ENCODE measurements at places on chromosomes 4 and X.

GRCh38 chr4:53688186-53688790, 97.0 kb upstream of the LNX1 start:
- DNase-seq: peak; percentile 62

DNA sequence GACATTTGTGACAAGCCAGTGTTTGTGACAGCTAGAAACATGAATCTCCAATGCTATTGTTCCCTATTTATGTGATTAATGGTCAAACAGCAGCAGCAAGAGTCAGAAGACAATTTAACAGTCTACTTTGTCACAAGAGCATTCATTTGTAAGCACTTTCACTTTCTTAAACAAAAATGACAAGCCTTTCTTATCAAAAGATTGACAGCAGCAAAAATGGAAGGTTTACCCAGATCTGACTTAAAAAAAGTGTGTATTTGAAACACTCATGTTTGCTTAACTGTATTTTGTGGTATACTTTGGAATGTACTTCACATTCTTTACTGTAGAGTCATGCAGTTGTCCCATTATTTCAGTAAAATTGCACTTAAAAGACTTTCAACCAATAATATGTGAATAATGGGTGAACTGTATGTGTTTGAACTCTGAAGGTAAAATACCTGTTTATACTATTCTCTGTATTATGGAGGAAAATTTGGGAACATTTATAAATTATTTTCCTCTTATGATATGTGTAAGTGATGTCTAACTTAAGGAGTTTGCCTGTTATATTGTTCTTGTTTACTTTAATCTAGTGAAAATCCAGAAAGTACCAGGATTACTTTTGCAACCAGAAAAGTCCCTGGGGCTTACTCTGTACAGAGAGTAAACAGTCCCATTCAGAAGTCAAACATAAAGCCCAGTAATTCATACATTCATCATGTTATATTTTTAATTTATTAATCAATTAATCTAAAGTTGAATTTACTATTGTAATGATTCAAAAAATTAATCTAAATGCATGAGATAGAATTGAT, 314.9 kb upstream of the TRAM1L1 start:
- DNase-seq: peak; percentile 51

- peak; percentile 91 for DNase-seq
These were observed 107.5 kb downstream of the VSIG4 start for GRCh38 chrX:65932173-65933084.

DNA sequence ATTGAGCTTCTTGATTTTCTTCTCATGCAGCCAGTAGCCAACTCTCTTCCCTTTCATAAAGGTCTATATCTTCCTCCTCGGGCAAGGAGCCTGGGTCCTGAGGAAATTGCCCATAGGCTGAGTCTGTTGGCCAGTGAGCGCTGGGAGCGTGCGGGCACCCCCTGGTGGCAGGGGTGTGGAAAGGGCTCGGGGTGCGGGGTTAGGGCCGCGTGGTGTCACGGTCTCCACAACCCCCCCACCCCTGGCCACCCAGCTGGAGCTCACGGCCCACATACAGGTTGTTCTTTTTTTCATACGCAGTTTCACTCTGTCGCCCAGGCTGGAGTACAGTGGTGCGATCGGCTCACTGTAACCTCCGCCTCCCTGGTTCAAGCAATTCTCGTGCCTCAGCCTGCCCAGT, 13.1 kb downstream of the RBM10 start:
- DNase-seq: no peak

- DNase-seq: no peak
These were observed 309.6 kb upstream of the DDX53 start for GRCh38 chrX:22690116-22690515.

GRCh38 chrX:17465201-17465600, 90.2 kb downstream of the NHS start:
- DNase-seq: no peak

DNA sequence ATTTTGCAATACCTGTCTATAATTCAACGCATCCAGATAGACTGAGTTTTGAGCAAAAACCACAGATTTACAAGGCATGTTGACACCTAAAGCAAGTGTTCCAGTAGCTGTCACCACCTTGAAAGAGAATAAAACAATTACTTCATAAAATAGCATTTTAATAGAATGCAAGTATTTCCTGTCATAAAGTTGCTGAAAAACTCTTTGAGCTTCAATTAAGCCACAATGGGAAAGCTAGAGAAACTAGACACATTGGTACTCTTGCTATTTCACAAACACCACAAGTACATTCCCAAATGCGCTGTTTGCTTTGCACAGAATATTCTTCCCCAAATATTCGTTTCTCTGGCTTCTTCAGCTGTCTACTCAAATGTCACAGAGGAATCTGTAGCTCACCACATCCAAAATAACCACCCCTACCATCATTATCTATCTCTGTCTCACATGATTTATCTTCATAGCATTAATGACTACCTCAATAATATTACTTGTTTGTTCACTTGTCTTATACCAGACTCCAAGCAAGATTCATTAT, 70.3 kb downstream of the DDX60 start:
- DNase-seq: no peak

DNA sequence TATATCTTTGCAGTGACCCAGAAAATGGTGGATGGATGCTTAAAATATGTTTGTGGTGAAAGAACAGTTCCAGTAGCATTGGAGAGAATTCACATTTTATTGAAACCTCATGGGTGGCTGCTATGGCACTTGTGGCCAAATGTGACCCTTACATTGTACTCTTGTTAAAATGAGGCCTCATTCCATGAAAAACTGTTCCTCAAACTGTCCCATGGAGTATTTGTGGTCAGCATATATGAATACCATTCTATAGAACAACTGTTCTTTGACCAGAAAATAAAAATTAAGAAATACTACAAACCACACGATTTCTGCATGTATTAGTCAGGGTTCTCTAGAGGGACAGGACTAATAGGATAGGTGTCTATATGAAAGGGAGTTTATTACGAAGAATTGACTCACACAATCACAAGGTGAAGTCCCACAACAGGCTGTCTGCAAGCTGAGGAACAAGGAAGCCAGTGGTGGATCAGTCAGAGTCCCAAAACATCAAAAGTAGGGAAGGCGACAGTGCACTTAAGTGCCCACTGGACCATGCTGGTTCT, 35.1 kb downstream of the GEMIN8 start:
- DNase-seq: peak; percentile 54

DNA sequence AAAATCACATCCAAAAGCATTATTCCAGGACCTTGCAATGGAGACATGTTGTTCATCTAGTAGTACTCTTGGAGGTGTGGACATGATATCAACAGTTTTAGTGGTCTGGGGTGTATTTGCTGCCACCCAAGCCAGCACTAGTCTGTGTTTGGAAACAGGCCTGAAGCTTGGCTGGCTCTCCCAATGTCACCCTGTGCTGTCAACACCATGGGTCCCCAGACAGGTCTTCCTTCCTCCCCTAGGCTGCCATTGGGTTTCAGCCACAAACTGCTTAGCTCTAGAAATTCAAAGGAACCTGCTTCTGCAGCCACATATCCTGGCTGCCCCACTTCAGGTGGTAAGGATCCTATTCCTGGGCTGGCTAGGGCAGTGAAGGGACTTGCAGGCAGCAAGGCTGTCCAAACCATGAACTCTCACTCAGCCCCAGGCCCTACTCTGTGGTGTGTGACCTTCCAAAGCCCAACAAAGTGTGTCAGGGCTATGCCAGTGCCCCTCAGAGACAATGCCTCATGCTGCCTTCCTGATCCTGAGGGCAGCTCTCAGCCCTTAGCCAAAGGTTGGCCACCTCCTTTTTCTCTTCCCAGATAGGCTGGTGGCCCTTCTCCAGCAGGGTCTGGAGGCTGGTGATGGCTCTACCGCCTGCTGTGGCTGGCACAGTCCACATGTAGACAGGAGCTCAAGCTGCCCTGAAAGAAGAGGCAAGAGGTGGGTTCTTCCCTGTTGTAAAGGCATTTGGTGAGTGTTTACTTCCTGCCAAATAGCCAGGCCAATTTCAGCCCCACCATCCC, 18.3 kb downstream of the AMER1 start:
- no peak for DNase-seq

DNA sequence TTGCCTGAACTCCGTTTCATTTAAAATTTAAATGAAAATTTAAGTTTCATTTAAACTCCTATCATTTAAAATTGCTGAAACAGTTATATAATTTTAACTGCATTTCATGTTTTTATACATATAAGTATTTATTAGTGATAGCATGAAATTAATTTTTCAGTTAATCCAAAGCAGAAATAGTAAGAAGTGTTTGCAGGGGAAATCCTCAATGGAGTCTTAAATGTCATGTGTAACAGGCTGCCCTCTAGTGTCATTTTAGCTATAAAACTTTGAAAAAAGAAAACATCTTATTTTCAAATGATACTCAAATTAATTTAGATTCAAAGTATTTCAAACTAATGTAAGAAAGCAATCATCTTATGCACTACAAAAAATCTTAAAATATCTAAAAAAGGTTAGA, 27.2 kb downstream of the TAPT1 start:
- peak; percentile 28 for DNase-seq

DNA sequence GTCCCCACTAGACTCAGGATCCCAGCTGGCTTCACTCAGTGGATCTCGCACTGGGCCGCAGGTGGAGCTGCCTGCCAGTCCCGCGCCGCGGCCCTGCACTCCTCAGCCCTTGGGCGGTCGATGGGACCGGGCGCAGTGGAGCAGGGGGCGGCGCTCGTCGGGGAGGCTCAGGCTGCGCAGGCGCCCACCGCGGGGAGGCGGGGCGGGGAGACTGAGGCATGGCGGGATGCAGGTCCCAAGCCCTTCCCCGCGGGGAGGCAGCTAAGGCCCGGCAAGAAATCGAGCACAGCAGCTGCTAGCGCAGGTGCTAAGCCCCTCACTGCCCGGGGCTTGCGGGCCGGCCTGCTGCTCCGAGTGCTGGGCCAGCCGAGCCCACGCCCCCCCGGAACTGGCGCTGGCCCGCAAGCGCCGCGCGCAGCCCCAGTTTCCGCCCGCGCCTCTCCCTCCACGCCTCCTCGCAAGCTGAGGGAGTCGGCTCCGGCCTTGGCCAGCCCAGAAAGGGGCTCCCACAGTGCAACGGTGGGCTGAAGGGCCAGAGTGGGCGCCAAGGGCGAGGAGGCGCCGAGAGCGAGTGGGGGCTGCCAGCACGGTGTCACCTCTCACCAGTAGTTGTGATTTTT, 1038.0 kb downstream of the PCDH19 start:
- no peak for DNase-seq

GRCh38 chr4:140645614-140646412, 77.1 kb upstream of the UCP1 start:
- no peak for DNase-seq

GRCh38 chr4:184889666-184890335, 64.0 kb upstream of the ACSL1 start:
- no peak for DNase-seq

DNA sequence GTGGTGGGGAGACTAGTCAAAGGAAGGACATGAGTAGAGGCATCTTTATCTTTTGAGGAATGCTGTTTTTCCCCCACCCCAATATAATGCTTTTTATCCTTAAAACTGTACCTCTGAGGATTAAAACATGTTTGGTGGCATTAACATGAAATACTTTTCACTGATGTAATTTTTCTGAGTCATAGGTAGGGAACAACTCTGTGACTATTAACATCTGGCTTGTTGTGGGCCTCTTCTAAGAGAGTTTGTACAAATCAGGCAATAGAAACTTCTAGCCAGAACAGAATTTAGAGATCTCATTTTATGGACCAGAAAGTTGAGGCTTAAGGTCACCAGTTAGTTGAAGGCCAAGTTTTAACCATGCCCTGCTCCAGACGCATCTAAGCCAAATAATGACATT, 207.6 kb downstream of the SOX3 start:
- no peak for DNase-seq

DNA sequence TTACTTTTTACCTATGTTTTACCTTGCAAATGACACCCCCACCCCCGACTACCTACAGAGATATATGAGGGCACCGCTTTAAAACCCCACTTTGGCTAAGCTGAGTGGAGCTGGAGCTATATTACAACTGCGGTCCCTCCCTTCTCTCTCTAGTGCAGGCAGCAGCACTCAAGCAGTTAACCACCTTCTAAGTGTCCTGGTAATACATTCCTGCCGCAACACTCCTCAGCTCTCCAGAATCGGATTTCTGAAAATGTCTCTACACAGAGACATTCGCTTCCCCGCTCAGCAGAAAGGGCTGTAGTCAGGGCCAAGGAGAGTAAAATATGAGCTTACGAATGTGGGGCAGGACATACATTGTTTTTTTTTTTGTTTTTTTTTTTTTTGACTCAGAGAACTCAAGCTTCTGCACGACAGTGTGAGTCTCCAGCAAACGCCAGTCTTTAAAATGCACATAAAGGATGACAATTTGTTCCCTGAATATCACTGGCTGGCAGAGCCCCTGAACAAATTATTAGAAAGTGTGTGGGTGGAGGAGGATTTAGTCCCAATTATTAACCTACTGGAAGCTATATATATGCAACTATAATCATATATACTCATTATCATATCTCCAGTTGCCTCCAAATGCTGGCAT, 287.0 kb upstream of the TET2 start:
- DNase-seq: no peak

DNA sequence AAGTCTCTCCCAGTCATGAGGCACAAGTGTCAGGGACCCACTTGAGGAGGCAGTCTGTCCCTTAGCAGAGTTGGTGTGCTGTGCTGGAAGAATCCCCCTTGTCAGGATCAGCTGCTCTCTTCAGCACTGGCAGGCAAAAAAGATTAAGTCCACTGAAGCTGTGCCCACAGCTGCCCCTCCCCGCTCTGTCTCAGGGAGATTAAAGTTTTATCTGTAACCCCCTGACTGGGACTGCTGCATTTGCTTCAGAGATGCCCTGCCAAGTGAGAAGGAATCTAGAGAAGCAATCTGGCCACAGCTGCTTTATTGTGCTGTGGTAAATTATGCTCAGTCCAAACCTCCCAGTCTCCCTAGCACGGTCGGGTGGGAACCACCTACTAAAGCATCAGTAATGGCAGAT, 37.4 kb upstream of the HEPH start:
- no peak for DNase-seq

DNA sequence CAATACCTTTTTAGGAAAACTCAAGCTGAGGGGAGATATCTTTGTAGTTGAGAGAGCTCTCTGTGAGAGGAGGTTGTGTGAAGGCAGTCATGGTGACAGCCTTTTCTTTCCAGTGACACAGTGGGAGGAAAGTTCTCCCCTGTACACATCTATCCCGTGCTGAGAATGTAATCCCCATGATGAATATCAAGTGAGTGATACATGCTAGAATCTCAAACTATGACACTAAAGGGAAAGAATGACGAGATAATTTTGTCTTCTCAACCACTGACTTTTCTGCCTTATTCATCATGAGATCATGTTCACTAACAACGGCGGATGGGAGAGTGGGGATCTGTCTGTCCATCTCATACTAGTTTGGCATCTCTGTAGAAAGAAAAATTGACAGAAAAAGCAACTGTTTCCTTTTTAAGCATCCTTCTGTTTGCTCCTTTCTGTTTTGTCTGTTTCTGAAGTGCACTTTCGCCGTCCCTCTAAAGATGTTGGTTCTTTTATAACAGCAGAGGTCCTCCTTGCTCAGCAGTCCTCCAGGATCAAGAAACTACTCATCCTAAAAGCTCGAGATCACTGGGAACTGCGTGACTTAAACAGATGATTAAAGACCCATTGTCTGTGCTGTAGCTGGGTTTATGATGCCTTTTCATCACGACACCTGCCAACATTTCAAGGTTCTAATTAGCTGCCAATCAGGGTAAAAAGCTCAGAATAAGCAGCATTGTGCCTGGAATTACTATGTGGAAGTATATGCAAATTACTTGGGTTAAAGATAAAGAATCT, 137.6 kb downstream of the DCK start:
- DNase-seq: peak; percentile 38
